ENCODE measurements at places on chromosomes 16 and 17. TPM values are rescaled to one million over a fixed set of nuclear protein-coding genes. Genes with fewer than 3 reads are reported as not detected.

DNA sequence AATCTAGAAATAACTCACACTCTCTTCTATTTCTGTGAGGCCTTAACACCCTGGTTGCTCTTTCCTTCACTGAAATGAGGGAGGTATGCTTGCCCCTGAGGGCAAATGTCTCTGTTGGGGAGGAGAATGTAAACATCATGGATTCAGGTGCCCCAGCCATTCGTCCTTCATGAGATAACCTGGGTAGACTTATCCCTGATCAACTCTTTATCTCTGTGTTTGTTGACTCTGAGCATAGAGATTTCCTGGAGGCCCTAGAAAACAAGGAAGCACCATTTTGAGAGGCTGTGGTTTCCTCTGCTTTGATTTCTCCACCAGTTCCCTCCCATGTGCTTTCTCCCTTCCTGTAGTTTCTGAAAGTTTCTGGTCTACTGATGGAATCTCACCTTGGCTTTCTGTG lies 77.3 kb downstream of the PHKB start:
- DNase-seq: no peak

GRCh38 chr17:4522661-4523060 lies 24.0 kb downstream of the SPNS2 start:
- no peak for DNase-seq

DNA sequence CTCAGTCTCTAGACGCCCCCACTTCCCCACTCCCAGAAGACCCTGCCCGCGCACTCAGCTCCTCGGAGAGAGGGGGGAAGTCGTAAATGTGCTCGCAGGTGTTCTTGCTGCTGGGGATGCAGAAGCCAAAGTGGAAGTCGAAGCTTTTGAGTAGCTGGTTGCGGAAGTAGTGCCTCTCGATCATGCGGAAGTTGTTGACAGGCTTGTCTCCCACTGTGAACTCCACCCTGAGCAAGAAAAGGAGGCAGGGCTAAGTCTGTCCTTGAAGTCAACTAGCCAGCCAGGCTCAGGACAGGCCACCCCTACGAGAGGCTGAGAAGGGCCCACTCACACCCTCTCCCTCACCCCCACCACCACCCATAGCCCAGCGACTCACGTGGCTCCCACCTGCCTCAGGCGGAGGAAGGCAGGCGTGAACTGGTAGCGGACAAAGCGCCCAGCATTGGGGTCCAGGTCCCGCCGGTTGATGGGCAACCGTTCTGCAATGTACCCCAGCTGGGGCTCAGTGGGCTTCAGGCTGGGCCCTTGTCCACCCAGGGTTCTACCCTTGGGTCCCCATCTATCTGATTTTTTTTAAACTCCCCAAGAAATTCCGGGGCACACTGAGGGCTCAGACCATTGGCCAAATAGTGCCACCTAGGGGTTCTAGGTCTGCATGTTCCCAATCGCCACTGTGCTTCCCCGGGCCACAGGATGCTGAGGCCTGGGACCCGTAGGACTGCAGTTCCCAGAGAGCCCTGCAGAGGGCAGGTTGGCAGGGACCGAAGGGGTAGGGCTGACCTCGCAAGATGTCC lies 4.6 kb downstream of the UNC119 start:
- DNase-seq: peak; percentile 79

DNA sequence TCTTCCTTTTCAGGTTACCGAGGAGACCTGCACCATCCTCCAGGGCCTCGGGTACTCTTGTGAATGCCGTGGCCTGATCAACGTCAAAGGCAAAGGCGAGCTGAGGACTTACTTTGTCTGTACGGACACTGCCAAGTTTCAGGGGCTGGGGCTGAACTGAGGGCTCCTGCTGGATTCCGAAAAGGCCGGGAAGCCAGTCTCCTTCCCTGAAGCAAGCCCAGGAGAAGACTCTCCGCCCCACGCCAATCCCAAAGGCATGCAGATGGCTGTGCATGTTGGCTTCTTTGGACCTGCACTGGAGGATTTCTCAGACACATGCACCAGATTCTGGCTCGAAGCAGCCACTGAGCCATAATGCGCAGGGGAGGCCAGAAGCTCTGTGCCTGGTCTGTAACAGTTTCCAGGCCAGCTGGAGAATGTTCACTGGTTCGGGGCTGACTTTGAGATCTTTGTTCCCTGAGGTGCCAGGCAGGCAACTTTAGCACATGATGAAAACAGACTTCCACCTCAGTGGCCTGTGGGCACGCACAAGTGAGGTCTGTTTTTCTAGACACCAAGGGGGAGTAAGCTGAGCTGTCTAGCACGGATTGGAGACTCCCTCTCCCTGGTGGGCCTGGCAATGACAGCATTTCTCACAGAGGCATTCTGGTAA lies 49.1 kb downstream of the ADCY7 start:
- peak; percentile 69 for DNase-seq

DNA sequence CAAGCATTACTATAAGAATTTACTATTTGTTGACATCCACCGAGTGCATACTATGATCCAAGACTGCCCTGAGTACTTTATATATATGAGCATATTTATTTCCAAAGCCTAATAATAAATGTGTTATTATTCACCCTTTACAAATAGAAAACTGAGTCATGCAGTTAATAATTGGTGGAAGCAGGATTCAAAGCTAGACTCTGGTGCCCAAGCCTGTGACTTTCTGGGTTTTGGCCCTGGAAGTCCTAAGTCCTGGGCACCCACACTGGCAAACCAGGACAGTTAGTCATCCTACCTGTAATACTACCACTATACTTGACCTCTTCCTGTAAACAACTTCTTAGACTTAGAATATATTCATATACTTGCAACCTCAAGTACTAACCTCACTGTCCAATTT lies 257.4 kb upstream of the IRX5 start:
- DNase-seq: no peak

The CORO7 gene
- 50.1 TPM for total RNA-seq

The BRICD5 gene
- 7.2 TPM for total RNA-seq

DNA sequence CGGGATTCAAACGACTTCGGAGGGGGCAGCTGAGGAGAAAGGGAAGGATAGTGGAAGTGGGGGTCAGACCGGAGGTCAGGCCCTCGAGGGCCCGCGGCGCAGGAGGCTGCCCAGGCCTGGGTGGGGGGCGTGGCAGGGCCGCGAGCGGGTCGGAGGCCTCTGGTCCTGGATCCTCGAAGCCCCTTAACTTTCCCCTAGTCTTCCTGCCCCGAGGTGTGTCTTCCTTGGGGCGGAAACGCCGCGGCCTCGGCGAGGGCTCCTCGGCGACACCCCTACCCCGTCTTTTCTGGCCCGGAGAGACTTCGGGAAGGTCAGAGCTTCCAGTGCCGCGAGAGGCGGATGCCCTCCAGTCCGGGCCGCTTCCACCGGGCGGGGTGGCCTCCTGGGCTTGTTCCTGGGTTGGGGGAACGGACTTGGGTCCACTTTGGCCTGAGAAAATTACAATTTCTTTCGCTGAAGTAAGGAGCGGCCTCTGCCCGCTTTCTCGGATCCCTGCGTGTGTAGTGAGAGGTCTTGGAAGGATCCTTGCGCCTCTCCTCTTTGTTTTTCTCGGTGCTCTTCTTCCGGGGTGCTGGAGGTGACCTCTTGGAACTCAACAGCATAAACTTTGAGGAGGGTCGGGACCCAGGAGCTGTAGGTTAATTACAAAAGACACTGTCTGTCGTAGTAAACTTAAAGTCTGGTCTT lies 491 bp downstream of the IST1 start:
- DNase-seq: no peak

- no peak for DNase-seq
Measured at GRCh38 chr16:71524566-71525553, 1.4 kb upstream of the CHST4 start.

The PPM1E gene
- 0.82 TPM for total RNA-seq

DNA sequence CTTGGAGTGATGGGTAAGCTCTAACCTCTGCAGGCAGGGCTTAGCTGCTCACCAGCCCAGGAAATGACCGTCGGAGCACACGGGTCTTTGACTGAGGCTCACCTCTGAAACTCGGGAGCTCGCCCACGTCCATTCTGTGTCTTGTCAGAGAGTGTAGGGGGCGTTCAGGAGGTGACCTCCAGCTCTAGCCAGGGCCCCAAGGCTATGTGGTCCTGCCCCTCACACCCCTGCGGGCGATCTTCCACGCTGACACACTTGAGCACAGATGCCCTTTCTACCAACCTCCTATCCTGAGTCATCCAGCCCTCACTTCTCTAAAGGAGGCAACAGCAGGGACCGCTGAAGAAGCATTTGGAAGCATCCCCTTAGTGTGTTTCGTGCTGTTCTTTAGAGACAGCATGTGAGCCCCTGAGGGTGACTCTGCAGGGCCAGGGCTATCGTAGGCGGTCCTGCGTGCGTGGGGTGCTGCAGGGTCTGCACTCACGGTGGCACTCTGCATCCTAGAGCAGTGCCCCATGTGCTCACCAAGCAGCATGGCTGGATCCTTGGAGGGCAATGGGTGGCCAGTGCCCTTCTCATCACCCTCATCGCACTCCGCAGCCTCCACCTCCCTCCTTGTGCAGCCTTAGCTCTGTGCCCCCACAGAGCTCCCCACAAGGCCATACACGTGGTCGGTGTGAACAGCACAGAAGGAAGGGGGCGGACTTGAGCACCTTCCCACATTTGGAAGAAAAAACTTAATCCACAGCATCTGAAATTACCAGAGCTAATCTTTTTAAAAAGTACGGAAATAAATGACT lies 33.8 kb downstream of the SLC47A1 start:
- no peak for DNase-seq

DNA sequence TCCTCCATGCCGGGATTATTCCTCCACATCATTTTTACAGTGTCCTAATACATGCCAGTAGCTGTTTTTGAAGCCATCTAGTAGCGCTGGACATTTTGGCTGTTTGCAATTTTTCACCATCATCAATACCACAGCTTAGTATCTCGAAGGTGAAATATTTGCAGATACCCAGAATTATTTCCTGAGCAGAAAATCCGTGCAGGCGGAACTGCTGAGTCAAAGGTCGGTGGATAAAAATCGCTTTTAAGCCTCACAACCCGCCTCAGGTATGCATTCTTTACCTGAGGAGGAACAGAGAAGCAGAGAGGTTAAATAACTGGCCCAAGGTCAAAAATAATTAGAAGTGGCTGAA lies 584 bp upstream of the TNRC6A start:
- peak; percentile 11 for DNase-seq

DNA sequence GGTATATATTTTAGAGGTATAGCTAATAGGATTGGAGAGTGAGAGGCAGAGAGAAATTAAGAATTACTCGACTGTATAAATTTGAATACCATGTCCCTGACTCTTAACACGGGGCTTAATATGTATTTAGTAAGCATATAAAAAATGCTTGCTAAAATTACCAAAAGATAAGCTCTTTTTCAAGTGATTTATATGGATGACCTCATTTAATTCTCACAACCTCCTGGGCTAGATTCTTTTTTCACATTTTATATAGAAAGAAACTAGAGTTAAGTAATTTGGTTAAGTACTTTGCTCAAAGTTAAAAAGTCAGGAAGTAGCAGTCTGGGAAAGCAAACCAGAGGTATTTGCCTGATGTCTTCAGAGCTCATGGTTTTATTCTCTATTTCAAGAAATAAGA lies 963.5 kb upstream of the SOX9 start:
- no peak for DNase-seq

The RHBDL3 gene
- 0.13 TPM for total RNA-seq

DNA sequence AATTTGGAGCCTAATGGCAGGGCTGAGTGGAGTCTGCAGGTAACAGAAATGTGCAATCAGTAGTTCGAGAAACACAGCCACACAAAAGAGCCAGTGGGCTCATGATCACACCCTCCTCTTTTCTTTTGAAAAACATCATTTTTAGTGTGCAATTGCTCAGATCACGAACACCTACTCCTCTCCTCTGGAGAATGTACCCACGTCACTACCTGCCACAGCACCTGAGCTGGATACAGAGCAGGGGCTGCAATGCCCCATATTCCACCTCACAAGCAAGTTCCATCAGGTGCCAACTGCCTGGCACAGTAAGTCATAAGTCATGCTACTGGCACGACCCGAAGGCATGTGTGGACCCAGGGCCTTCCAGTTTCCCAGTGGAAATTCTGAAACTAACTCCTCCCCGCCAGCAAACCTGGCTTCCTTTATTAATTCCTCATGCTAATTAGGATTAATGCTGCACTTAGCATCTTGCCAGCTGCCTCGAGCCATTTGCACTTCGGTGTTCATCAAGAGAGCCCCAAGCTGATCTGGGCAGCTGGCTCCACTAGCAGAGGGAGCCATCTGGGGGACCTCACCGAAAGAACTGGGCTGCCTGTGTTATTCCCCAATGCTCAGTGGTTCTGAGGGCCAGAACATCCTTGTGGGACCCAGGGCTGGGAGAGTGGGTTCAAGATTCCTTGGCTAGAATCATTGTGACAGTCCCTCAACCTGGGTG lies 2.4 kb downstream of the CACNG4 start:
- no peak for DNase-seq

- DNase-seq: no peak
Measured at GRCh38 chr17:31497431-31497830, 106.0 kb downstream of the RAB11FIP4 start.

The TMEM88 gene
- 17.6 TPM for total RNA-seq

GRCh38 chr16:77014441-77014840 lies 176.5 kb upstream of the MON1B start:
- DNase-seq: no peak

GRCh38 chr16:2026461-2027023 lies at the start of gene NHERF2:
Gene NHERF2, plus strand, starts transcription at chr16:2026902. Its CDS starts 104 bp downstream, at chr16:2027006.
- DNase-seq: peak; percentile 74

The NPIPB13 gene
- total RNA-seq: 20.5 TPM

DNA sequence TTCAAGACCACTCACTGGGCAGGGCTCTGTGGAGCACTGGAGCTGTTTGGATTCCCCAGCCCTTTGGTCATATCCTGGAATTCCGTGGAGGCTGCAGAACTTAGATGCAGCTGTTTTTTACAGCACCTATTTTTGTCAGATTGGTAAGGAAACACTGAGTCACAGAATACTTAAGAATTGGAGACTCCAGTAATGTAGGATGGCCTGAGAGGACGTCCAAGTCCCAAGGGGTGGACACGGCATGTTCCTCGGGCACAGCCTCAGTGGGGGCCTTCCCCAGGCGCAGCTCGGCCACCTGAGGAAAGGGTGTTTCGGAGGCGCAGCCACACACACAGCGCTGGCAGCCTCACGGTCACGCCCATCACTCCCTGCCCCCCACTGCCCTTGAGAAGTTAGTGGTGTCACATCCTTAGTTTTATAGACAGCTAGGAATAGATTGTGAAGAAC lies 14.8 kb downstream of the PLD6 start:
- DNase-seq: no peak

- no peak for DNase-seq
Measured at GRCh38 chr17:28136923-28137322, 94.4 kb downstream of the NLK start.

Data from kidney (tissue), 22 donors.